ENCODE measurements at places on chromosomes 2 and 18.

DNA sequence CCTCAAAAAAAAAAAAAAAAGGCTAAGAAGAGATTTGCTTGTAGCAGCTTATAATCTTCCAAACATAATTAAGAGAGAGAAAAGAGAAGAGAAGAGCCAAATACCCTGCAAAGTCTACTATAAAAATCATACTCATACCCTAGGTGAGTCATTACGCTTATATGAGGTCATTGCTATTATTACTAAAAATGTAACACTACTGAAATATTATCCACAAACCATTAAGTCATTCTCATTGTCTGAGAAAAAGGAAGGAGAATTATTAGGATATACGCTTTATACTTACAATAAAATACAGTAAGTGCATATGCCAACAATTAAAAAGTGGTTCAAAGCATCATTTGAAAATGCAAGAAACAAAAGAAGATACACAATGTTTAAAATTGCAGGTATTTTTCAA, 66.5 kb downstream of the COLEC12 start:
- no peak for DNase-seq

GRCh38 chr2:217418090-217418489, 558.2 kb upstream of the TNP1 start:
- no peak for DNase-seq

GRCh38 chr18:25494888-25495287, 142.9 kb upstream of the ZNF521 start:
- no peak for DNase-seq

DNA sequence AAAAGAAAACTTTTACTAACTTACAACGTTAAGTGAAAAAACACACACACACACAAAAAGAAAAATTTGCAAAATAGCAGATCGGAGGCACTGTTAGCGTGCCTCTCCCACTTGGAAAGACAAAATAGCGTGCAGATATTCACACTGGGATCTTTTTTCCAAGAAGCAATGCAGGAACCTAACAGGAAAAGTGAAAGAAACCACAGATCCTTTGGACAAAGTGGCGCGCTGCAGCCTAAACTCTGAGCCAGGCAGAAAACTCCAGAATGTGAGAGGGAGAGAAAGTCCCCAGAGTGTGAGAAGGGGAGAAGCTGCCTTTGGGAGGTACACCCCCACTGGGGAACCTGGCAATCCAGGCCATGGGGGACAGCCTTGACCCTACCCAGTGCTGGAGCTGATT, 70.7 kb upstream of the SERPINE2 start:
- DNase-seq, result no peak

DNA sequence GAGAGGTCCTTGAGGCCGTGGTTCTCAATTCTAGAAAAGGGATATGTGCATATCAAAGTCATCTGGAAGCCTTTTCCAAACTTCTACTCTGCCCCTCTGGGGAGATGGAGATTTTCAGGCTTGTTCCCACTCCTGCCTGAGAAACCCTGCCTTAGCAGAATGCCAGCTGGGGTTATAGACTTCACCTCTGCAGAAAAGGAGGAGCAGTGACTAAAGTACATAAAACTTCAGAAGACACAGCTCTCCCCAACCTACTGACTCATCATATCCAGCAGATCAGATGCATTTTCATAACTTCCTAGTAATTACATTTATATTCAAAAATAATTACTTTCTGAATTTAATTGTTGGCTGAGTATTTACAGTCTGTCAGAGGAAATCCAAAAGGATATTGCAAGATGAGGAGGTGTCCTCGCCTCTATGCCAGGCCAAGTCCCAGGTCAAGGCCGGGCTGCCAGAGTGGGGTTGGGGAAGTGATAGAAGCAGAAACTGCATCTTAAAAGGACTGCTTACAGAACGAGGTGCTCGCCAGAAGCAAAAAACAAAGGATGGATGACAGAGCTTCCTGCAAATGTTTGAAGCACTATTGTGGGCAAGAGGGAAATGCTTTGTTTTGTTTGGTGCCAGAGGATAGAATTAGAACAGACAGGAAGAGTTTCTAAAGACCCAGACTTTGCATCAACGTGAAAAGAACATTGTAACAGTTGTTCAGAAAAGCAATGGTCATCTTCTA, 75.6 kb upstream of the APCDD1 start:
- no peak for DNase-seq

- no peak for DNase-seq
Measured at GRCh38 chr2:83572400-83572799, 886.7 kb downstream of the SUCLG1 start.

- DNase-seq, result no peak
Measured at GRCh38 chr2:62313449-62314227, 117.7 kb downstream of the B3GNT2 start.

GRCh38 chr2:230703514-230703913, 9.1 kb upstream of the CAB39 start:
- DNase-seq, result no peak

- DNase-seq, result no peak
Measured at GRCh38 chr2:156908825-156909224, 348.7 kb upstream of the GALNT5 start.

- DNase-seq, result no peak
Measured at GRCh38 chr2:202171241-202171825, 67.1 kb downstream of the SUMO1 start.

- no peak for DNase-seq
Measured at GRCh38 chr2:212904646-212905045, 246.8 kb downstream of the IKZF2 start.

DNA sequence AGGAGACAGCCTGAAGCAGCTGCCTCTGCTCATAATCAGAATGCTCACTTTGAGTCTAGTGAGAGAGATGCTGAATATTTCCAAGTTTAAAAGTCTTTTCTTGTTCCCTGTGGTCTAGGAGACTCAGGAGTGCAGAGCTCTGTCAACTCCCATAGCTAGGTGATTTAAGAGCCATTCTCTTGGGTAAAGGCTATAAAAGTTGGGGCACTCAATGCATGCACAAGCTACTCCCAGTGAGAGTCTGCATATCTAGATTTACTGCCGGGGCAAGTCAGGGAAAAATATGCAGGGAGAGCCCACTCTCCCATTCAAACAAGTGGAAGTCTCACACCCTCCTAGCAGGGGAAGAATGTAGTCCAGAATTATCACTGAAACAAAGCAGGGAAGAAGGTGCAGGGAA, 408.6 kb upstream of the KCNJ3 start:
- no peak for DNase-seq

DNA sequence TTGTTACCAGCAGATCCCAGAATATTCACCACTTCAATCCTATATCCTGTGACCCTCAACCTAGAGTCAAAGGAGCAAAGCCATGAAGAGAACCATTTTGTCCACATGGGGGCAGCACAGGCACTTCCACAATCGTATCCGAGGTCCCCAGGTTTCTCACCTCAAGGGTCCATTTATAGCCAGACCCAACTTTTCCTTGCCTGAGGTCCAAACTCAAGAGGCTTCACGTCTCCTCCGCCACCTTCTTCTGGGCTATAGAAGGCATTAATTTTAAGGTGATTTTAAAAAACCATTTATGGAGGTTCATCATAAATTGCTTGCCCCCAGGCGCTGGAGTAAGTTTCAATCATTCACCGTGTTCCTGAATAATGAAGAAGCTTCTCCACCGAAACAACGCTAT, 111.6 kb upstream of the NABP1 start:
- DNase-seq, result peak; percentile 78

DNA sequence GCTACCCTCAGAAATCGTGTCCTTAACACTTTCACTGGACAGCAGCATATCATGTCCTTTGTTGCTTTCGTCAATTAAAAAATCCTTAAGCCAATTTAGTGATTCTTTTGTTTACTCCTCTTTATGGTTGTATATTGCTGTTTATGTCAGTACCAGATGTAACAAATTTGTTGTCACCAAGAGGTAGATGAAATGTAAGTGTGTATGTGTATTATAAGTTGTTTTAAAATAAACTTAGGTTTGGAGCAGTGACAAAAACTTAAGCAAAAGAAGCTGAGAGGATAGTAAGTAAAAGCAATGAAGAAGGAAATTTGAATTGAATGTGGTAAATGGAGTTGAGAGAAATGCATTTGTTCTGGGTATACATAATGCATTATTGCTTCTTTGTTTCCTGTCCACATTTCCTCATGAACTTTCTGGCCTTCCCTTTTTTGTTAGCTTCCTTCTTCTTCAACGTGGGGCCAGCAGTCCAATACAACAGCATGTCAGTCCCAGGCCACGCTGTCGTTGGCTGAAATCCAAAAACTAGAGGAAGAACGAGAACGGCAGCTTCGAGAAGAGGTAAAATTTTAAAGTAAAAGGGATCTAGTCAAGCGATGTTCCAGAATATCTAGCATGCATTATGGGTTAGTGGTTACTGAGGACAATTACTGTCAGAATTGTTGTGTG, 30.5 kb upstream of the SNORC start:
- no peak for DNase-seq
